Progenitor cell of endocrine pancreas (in vitro differentiated cells): ENCODE measurements at places on chromosomes 13 and 19.

GRCh38 chr13:23289917-23290357, 109.2 kb downstream of the SGCG start:
- no peak overlapping the region for H3K27ac ChIP-seq
- H3K4me3 ChIP-seq: no peak overlapping the region
- peaks cover 2% of the 10 kb centered on the region for H3K4me1 ChIP-seq
- no peaks in the 10 kb centered on the region for H3K27me3 ChIP-seq

- H3K27me3 ChIP-seq: no peaks in the 10 kb centered on the region
- H3K4me3 ChIP-seq: peak overlapping the region; percentile 90
- no peak for DNase-seq
- no peaks in the 10 kb centered on the region for H3K36me3 ChIP-seq
- H3K27ac ChIP-seq: peak overlapping the region; percentile 92
Observed at GRCh38 chr13:29847501-29847983, 2.9 kb downstream of the UBL3 start.

DNA sequence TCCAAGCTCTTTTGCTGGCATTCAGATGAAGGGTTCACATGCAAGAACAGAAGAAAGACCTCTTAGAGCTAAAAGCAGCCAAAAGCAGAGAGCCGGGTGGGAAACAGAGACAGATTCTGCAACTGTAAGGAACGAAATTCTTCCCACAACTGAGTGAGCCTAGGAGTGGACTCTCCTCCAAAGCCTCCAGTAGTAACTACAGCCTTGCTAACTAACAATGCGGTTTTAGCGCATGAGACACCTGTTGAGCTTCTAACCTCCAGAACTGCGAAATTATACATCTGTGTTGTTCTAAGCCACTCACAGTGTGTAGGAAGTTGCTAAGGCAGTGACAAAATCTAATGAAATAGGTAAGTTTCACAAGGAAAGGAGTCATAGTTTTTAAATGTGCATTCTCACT, 98.1 kb upstream of the SLITRK1 start:
- no peaks in the 10 kb centered on the region for H3K36me3 ChIP-seq
- no peak overlapping the region for H3K4me3 ChIP-seq
- H3K27me3 ChIP-seq: no peaks in the 10 kb centered on the region
- H3K27ac ChIP-seq: no peak overlapping the region
- no peaks in the 10 kb centered on the region for H3K4me1 ChIP-seq
- DNase-seq: no peak

- no peak for DNase-seq
- no peak overlapping the region for H3K27ac ChIP-seq
- H3K27me3 ChIP-seq: no peaks in the 10 kb centered on the region
- H3K36me3 ChIP-seq: peaks cover 1% of the 10 kb centered on the region
- no peak overlapping the region for H3K4me3 ChIP-seq
Observed at GRCh38 chr19:3123088-3123721, 12.6 kb upstream of the GNA15 start.

DNA sequence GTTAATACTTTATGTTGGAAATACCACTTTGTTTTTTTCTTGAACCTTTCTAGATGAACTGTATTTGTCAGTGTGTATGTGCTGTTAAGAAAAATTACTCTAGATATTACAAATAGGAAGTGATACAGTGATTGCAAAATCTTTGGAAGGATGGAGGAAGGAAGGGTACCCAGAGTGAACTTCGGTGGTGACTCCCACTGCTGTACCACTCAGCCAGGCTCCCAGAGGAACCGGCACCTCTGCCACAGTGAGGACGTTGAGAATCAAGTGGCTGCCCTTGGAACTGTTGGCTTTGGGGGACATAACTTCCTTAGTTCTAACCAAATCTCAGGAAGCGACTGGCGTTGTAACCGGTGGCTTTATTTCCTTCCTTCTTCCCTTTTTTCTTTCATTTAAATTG, 184.7 kb downstream of the PCCA start:
- no peaks in the 10 kb centered on the region for H3K27me3 ChIP-seq
- H3K27ac ChIP-seq: no peak overlapping the region
- peaks cover 3% of the 10 kb centered on the region for H3K4me1 ChIP-seq
- peaks cover 11% of the 10 kb centered on the region for H3K36me3 ChIP-seq
- H3K4me3 ChIP-seq: no peak overlapping the region

GRCh38 chr19:21022996-21023395, 2.5 kb downstream of the ZNF430 start:
- H3K27ac ChIP-seq: peak overlapping the region; percentile 84
- H3K36me3 ChIP-seq: peaks cover 30% of the 10 kb centered on the region
- H3K4me1 ChIP-seq: peaks cover 16% of the 10 kb centered on the region
- H3K27me3 ChIP-seq: no peaks in the 10 kb centered on the region
- peak overlapping the region; percentile 9 for H3K4me3 ChIP-seq
- DNase-seq: no peak

DNA sequence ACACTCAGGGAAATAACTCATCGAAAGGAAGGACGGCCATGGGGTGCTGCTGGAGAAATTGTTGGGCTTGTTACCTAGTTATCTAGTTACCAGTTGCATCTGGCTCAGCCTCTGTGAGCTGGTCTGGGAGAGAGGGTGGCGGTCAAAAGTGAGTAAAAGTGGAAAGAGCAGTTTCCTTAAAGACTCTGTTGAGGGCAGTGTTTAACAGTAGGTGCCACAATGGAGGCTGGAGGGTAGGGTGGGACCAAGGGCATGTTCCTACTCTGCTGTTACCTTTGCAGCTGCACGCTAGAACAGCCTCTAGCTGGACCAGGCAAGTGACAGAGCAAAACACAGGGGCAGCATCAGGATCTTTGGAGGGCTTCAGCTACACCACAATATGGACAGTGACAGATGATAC, 228.8 kb upstream of the STARD13 start:
- no peak overlapping the region for H3K27ac ChIP-seq
- DNase-seq: no peak
- no peaks in the 10 kb centered on the region for H3K36me3 ChIP-seq
- no peak overlapping the region for H3K4me3 ChIP-seq
- no peaks in the 10 kb centered on the region for H3K4me1 ChIP-seq
- H3K27me3 ChIP-seq: no peaks in the 10 kb centered on the region

GRCh38 chr19:11499890-11500420, 5.7 kb downstream of the ZNF653 start:
- H3K27ac ChIP-seq: peak overlapping the region; percentile 49
- H3K4me1 ChIP-seq: peaks cover 7% of the 10 kb centered on the region
- H3K4me3 ChIP-seq: no peak overlapping the region
- peaks cover 1% of the 10 kb centered on the region for H3K36me3 ChIP-seq
- H3K27me3 ChIP-seq: no peaks in the 10 kb centered on the region

GRCh38 chr13:26946684-26947343, 186.2 kb upstream of the GPR12 start:
- H3K4me3 ChIP-seq: no peak overlapping the region
- no peaks in the 10 kb centered on the region for H3K36me3 ChIP-seq
- H3K27me3 ChIP-seq: no peaks in the 10 kb centered on the region
- DNase-seq: no peak

DNA sequence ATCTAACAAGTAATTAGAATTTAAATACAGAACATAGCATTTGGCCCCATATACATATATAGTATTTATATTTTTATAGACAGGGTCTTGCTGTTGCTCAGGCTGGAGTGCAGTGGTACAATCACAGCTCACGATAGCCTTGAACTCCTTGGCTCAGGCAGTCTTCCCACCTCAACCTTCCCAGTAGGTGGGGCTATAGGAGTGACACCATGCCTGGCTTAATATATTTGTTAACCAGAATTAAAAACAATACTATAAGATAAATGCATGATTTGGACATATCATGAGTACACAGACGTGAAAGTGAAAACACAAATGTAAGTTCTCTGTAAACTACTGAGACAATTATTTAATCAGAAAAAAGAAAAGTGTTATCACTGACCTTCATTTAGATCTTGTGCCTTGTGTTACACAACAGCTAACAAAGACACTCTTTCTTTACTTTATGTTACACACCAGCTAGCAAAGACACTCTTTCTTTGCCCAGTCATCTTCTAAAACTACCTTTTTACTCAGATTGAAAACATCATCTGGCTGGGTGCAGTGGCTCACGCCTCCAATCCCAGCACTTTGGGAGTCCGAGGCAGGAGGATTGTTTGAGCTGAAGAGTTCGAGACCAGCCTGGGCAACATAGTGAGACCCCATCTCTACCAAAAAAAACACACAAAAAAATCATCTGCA, 22.6 kb downstream of the CARS2 start:
- H3K4me3 ChIP-seq: no peak overlapping the region
- no peaks in the 10 kb centered on the region for H3K27me3 ChIP-seq
- no peaks in the 10 kb centered on the region for H3K4me1 ChIP-seq
- H3K27ac ChIP-seq: peak overlapping the region; percentile 7
- DNase-seq: no peak

GRCh38 chr19:8831373-8831772, 731 bp downstream of the ZNF558 start:
- no peak for DNase-seq
- H3K27me3 ChIP-seq: peaks cover 3% of the 10 kb centered on the region
- peak overlapping the region; percentile 89 for H3K4me3 ChIP-seq

- no peak overlapping the region for H3K27ac ChIP-seq
- DNase-seq: no peak
- peaks cover 22% of the 10 kb centered on the region for H3K27me3 ChIP-seq
- H3K4me1 ChIP-seq: peaks cover 12% of the 10 kb centered on the region
- no peak overlapping the region for H3K4me3 ChIP-seq
Observed at GRCh38 chr13:30119476-30119875, 187.9 kb downstream of the KATNAL1 start.
